ENCODE measurements at places on chromosomes 11 and 22. TPM values are rescaled to one million over a fixed set of nuclear protein-coding genes. Genes with fewer than 3 reads are reported as not detected.

The BSX gene
- not detected for total RNA-seq

GRCh38 chr11:134207538-134208239 lies 16.1 kb downstream of the NCAPD3 start:
- DNase-seq, result peak; percentile 64

- DNase-seq, result no peak
Observed at GRCh38 chr11:102883141-102883540, 8.4 kb upstream of the MMP12 start.

DNA sequence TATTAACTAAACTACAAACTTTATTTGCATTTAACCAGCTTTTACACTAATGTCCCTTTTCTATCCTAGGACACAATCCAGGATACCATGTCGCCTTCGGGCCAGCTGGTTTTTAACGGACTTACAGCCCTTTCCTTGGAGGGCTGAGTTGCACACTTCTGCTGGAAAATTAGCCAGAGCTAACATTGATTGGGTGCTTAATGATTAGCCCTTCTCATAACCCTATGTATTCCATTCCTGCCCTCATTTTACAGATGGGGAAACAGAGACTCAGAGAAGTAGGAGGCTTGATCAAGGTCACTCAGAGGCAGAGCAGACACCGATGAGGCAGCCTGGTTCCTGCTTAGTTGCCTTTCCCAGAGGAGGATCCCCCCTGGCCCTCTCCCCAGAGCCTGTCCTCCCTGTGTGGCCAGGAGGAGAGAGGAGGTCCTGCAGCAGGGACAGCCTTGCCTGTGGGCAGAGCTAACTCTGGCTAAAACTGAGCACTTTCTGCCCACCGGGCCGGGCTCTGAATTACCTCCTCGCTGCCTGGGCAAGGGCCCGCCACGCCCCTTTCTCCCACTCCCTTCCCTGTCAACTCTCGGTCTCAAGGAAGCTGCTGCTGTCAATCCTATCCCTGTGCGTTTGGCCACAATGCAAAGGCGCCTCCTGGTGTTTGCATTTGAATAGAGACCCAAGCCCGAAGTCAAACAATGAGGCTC lies 59.6 kb upstream of the PAX6 start:
- DNase-seq, result no peak

The OR4D5 gene
- total RNA-seq, result not detected

GRCh38 chr11:21229224-21229623 lies 559.8 kb downstream of the NELL1 start:
- DNase-seq, result no peak

The OR2AG1 gene
- not detected for total RNA-seq

DNA sequence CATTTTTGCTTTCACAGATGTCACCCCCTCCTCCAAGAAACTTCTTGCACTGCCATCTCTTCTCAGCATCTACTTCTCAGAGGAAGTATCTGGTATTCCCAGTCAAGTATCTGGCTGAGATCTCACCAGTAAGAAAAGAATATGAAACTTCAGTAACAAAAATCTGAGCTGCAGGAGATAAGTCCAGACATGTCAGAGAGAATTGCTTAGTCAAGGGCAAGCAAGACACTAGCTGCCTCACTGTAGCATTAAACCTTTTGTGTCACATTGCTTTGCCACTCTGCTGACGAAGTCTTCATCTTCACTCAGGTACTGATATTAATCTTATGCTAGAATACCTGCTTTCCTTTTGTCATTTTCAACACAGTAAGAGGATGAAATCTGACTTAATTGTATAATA lies 70.6 kb upstream of the ZC3H12C start:
- no peak for DNase-seq

DNA sequence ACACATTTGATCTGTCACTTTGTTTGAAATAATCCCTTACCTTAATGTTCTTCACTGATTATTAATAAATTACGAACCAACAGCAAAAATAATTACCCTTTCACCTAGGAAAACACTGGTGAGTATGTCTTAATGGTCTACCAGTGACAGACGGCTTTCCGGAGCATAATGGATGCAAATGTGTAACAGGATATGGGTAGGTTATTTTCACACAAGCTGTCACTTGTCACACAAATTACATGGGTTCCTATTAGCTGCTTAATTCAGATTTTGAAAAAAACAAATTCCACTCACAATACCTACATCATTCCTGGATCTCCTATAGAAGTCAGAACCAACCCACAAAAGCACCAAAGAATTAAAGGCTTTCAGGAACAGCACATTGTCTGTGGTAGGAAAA lies 127.9 kb downstream of the WT1 start:
- DNase-seq, result no peak

The C11orf91 gene
- not detected for total RNA-seq

DNA sequence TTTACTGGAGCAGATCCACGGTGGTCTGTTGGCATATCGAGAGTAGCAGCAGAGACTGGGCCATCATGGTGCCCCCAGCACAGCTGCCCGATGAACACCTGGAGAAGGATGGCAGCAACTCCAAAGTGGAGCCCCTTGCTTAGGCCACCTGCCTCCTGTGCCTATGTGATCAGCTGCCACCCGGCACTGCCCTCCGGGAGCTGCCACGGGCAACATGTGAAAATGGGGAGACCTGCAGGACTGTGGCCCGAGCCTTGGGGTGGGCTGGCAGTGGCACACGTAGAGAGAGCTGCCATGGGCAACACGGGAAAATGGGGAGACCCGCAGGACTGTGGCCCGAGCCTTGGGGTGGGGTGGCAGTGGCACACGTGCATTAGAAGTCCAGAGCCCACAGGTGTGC lies 3.1 kb downstream of the FXYD2 start:
- no peak for DNase-seq

The GRAMD1B gene
- 19.5 TPM for total RNA-seq

- DNase-seq, result no peak
Observed at GRCh38 chr11:69088676-69089146, 40.0 kb downstream of the TPCN2 start.

DNA sequence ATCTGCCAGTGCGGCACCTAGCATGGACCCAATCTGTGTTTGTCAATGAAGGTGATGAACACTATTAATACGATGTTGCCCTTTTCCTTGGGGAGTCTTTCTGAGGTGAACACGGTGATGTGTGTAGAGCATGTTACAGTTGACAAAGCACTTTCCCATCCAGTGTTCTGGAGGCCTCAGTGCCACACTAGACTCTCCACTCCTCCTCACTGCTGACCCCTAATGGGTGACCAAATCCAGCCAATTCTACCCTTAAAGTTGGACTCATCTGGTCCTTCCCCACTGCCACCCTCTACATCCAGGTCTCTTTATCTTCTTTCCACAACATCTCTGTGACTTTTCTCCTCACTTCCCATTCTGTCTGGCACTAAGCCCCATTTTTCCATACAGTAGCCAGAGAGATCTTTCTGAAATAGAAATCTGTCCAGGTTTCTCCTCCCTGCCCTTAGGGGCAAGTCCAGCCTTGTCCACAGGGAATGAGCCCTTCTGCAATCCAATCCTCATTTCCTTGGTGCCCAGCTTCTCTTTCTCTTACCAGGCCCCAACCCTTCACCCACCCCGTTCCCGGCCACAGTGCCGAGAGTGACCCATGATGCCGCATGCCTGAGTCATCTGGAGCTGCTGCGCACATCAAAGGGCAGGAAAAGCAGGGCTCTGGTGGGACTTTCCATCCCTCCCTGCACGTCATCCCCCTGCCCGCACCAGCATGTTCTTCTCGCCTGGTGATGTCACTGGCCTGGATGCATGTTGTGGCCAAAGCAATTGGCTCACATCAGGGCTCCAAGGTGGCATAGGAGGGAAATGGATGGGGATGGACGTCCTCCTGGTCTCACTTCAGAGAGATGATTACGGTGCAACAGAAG lies 64.2 kb downstream of the RASSF10 start:
- DNase-seq, result no peak

The ELFN2 gene
- total RNA-seq, result 0.32 TPM

DNA sequence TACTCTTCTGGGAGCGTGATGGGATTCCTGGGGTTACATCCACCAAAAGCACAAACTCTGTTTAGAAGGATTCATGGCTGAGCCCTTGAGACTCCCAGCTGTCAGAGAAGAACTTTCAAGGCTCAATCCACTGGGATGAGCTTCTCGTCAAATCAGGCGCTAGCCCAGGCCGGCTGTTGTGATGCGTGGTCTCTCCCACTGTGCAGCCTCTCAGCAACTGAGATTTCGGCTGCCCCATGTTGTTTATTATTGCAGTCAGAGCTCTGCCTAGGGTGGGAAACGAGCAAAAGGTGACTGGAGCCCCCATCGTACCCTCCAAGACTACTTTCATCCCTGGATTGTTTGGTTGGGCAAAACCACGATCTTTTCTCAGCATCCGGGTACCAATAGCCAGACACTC lies 251.6 kb downstream of the ETS1 start:
- DNase-seq, result no peak

The OR5T1 gene
- not detected for total RNA-seq

- DNase-seq, result no peak
Observed at GRCh38 chr11:34331736-34332135, 26.1 kb downstream of the ABTB2 start.

- no peak for DNase-seq
Observed at GRCh38 chr11:24593332-24593731, 96.5 kb downstream of the LUZP2 start.

GRCh38 chr22:19831016-19831415 lies 23.7 kb downstream of the GNB1L start:
- no peak for DNase-seq

DNA sequence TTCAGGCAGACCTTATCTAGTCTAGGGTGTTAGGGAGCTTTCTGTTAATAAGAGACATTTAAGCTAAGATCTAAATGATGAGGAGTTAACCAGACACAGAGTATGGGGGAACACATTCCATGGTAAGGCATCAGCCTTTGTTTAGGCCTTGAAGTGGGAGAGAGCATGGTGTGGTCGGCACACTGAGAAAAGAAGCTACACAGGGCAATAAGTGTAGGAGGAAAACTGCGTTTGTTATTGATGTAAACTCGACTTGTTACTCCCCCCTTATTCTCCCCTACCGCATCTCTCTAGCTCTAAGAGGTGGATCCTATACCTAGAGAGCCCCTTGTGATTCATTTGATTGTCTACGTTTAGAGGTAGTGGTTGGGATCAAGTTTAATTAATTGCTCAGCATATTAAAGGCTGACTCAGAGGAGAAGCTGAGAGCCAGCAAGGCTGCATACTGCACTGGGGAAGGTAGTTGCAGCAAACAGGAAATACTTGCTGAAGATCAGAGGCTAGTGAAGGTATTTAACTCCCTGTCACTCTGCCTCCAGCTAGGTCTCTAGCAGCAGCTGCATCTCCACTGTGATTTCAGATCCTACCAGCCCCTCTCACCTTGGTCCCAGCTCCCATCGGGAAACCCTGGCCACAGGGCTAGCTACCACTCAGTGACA lies 86.8 kb upstream of the TEAD1 start:
- DNase-seq, result no peak

The SERPING1 gene
- not detected for total RNA-seq

The HBG1 gene
- not detected for total RNA-seq

Measured in CD4-positive, alpha-beta memory T cell (primary cell).